ENCODE measurements at places on chromosomes 3 and 15. TPM values are rescaled to one million over a fixed set of nuclear protein-coding genes. Genes with fewer than 3 reads are reported as not detected.
A peak's percentile ranks its signal among the peaks of the same experiment; 100 is the strongest.

LDHAL6B gene
- total RNA-seq, result not detected

AGBL1 gene
- 0.14 TPM for total RNA-seq

MTHFS gene
- 38.1 TPM for total RNA-seq

CKMT1A gene
- total RNA-seq, result 1.0 TPM

LSAMP gene
- total RNA-seq, result not detected

- no peak overlapping the region for H3K4me3 ChIP-seq
- no peak overlapping the region for H3K27ac ChIP-seq
- no peak for DNase-seq
- H3K4me1 ChIP-seq, result peaks cover 19% of the 10 kb centered on the region
- H3K36me3 ChIP-seq, result peaks cover 4% of the 10 kb centered on the region
Measured at GRCh38 chr15:63718590-63719035, 115.1 kb downstream of the HERC1 start.

DNA sequence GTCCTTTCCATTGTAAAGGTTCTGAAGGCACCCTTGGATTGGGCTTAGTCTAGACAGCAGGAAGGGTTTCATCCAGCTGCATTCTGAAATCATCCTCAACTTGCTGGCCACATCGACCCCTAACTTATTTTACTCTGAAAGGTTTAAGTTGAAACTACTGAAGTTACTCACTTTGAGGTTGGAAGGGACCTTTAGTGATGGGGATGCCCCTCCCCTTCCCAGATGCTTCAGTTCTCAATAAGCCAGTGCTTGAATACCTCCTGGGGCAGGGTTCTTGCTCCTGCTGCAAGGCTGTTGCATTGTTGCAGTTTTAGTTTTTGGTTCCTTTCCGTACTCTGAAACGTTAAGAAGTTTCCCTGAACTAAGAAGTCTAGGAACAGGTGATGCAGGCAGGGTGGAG, 26.4 kb downstream of the FGD5 start:
- no peak overlapping the region for H3K4me3 ChIP-seq
- H3K27me3 ChIP-seq, result no peaks in the 10 kb centered on the region
- H3K4me1 ChIP-seq, result peaks cover 22% of the 10 kb centered on the region
- H3K36me3 ChIP-seq, result no peaks in the 10 kb centered on the region
- peak; percentile 43 for DNase-seq

GRCh38 chr3:187473778-187474406, 105.7 kb downstream of the RTP4 start:
- H3K27me3 ChIP-seq, result peaks cover 17% of the 10 kb centered on the region
- peaks cover 6% of the 10 kb centered on the region for H3K36me3 ChIP-seq
- no peaks in the 10 kb centered on the region for H3K4me1 ChIP-seq
- no peak for DNase-seq
- H3K4me3 ChIP-seq, result no peak overlapping the region

GRCh38 chr15:62894322-62895085, 148.0 kb upstream of the TPM1 start:
- H3K27me3 ChIP-seq, result no peaks in the 10 kb centered on the region
- H3K27ac ChIP-seq, result no peak overlapping the region
- no peaks in the 10 kb centered on the region for H3K36me3 ChIP-seq
- H3K4me1 ChIP-seq, result no peaks in the 10 kb centered on the region
- H3K4me3 ChIP-seq, result no peak overlapping the region

DNA sequence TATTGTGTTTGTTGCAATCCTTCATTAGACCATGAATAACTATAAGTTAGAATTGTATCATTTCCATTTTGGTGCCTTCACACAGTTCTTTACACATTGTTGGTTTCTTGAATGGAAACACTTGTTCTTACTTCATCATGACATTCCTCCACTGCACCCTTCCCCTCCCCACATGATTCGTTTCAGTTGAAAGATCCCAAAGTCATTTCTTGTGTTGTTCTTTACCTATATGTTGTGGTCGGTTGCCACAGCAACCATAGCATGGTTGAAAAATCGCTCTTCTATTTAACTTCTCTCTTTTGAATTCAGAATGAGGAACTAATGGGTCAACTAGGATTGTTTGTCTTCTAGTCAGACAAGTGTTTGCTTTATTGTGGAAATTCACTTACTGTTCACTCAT, 103.3 kb downstream of the IL1RAP start:
- no peaks in the 10 kb centered on the region for H3K27me3 ChIP-seq
- H3K36me3 ChIP-seq, result peaks cover 17% of the 10 kb centered on the region
- DNase-seq, result peak; percentile 63
- peak overlapping the region; percentile 65 for H3K4me3 ChIP-seq
- peaks cover 74% of the 10 kb centered on the region for H3K4me1 ChIP-seq

GRCh38 chr15:76987276-76987675, 7.7 kb upstream of the PSTPIP1 start:
- H3K27ac ChIP-seq, result peak overlapping the region; percentile 95
- DNase-seq, result no peak
- H3K4me1 ChIP-seq, result peaks cover 69% of the 10 kb centered on the region
- peak overlapping the region; percentile 31 for H3K4me3 ChIP-seq

DNA sequence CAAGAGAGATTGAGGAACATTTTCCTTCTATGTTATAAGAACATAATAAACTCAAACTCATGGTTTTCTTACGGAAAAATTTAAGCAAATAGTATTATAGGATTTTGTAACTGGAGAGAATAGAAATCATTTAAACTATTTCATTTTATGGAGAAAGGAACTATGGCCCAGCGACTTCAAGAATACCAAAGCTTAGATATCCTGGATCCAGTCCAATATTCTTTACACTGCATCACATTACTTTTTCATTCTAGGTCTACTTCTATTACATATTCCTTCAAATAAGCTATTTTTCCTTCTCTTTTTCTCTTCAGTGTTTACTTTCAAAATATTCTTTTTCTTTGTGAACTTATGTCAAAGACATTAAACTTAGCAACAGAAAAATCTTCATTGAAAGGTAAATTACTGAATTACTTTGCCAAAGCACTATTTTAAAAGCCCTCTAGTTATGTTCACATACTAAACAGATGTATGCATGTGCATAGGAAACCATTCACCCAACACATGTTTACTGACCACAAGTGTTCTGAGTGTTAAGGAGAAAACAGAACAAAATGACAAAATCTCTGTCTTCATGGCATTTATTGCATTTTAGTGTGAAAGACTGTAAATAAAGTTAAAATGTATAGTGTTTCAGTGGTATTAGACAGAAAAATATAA, 20.4 kb downstream of the KPNA4 start:
- H3K4me3 ChIP-seq, result no peak overlapping the region
- no peaks in the 10 kb centered on the region for H3K27me3 ChIP-seq
- H3K36me3 ChIP-seq, result peaks cover 6% of the 10 kb centered on the region

DNA sequence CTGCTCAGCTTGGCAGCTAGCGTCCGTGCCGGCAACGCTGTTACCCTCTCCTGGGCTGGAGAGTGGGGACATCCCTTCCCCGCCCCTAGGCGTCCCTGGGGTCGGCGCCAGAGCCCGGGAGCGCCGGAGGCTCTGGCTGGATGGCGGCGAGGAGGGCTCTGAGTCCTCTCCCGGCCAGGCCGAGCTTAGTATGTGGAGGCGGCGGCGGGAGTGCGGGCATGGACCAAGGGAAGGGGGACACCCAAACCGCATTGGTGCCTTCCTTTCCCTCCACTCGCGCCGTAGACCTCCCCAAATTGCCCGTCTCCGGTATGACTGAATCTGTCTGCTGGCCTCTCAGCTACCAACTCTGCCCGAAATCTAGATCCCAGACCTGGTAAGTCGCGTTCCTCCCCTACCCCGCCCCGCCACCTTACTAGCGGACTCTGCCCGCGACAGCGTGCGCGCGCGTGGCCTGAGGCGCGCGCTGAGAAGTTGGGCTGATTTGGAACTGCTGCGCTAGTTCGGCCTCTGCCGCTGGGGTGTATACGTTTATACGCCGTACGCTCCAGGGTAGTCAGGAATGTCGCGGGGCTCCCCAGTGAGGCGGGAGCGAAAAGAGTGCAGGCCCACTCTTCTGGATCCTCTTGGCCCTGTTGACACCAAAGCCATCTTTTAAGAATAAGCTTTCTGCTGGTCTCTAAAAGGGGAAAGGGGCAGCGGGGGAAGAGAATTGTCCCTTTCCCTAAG, 12.2 kb downstream of the ZIC1 start:
- peaks cover 61% of the 10 kb centered on the region for H3K27me3 ChIP-seq
- DNase-seq, result no peak
- no peak overlapping the region for H3K4me3 ChIP-seq
- no peaks in the 10 kb centered on the region for H3K4me1 ChIP-seq
- no peak overlapping the region for H3K27ac ChIP-seq

DNA sequence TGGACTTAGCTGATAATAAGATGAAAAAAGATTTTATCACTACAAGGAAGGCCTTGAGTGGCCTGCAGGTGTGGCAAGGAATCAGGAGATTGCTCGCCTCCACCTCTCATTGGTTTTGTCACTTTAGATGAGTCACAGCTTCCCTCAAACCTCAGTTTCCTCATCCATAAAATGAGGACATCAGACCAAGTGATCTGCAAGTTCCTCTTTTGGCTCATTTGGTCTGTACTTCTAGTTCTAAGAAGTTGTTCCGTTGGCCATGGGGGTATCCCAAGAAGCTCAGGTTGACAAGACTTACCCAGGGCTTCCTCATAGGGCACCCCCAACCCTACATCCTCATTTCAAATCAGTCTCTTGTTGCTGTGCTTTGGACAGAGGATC, 254.1 kb downstream of the UACA start:
- peaks cover 6% of the 10 kb centered on the region for H3K27me3 ChIP-seq
- H3K4me3 ChIP-seq, result peak overlapping the region; percentile 48
- DNase-seq, result no peak
- peaks cover 22% of the 10 kb centered on the region for H3K36me3 ChIP-seq

DNA sequence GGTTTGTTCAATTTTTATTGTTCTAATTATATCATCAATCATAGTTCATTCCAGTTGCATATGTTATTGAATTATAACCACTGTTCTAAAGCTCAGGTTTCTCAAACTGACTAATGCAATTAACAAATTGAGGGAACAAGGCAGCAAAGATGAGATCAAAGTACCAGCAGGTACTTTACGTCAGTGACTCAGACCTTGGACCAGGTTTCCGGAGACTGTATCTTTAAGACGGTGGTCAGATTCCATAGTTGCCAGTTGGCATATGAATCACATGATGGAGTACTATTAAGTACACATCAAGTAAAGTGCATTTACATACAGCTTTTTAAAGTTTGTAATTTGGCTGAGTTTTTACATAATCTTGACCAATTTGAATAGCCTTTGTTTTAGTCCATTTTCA, 583.6 kb upstream of the ROBO2 start:
- H3K27me3 ChIP-seq, result no peaks in the 10 kb centered on the region
- DNase-seq, result no peak
- no peak overlapping the region for H3K4me3 ChIP-seq
- H3K27ac ChIP-seq, result no peak overlapping the region

- H3K36me3 ChIP-seq, result no peaks in the 10 kb centered on the region
- DNase-seq, result no peak
- H3K27me3 ChIP-seq, result peaks cover 12% of the 10 kb centered on the region
- no peak overlapping the region for H3K27ac ChIP-seq
Measured at GRCh38 chr3:172839679-172840078, 89.2 kb downstream of the ECT2 start.

DNA sequence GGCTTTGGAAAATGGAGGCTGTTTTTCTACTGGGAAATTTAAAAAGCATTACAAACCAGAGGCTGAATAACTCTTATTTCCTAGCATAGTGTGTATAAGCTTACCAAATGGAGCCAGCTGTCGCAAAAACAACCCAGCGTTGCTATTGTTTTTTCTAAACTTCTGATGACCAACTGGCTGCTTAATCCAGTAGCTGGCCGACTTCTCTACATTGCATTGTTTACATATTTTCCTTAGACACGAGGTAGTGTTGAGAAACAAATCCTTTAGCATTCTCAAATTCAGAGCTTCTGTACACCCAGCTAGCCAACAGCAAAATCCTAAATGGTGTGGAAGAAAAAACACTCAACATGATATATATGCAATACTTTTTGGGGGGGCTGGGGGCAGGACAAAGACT, 161.0 kb upstream of the ADAMTS9 start:
- no peaks in the 10 kb centered on the region for H3K4me1 ChIP-seq
- DNase-seq, result no peak
- no peaks in the 10 kb centered on the region for H3K36me3 ChIP-seq
- H3K27me3 ChIP-seq, result no peaks in the 10 kb centered on the region
- no peak overlapping the region for H3K27ac ChIP-seq
- H3K4me3 ChIP-seq, result no peak overlapping the region

GRCh38 chr3:117201901-117202774, 492.6 kb downstream of the TUSC7 start:
- H3K4me3 ChIP-seq, result no peak overlapping the region
- H3K36me3 ChIP-seq, result no peaks in the 10 kb centered on the region
- H3K27ac ChIP-seq, result no peak overlapping the region

GRCh38 chr15:77179541-77179998, 108.7 kb upstream of the TSPAN3 start:
- peaks cover 3% of the 10 kb centered on the region for H3K36me3 ChIP-seq
- peak overlapping the region; percentile 26 for H3K27ac ChIP-seq
- DNase-seq, result peak; percentile 3
- peaks cover 42% of the 10 kb centered on the region for H3K4me1 ChIP-seq
- H3K4me3 ChIP-seq, result peak overlapping the region; percentile 56

DNA sequence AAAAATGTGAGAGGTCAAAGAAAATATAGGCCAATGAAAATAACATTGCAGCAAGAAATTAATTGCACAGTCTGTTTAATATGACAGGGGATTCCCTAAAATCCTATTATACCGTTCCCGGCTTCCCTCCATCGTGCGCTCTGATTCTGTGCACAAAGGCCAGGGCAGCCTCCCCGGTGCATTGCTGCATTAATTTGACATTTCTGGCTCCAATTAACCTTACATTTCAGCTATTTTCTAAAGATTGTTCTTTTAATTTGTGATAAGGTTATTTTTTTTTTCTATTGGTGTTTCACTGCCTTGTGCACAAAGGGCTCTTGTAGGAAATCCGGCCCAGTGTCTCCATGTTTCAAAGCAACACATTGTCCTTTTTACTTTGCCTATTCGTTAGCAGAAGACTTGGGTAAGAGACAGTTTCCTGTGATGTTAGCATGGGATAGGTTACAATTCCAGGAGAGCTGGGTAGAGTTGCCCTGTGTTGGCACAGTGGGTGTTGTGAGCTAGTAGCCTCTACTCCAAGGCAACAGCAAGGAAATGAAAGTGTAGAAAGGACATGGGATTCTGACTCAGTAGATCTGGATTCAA, 257.3 kb upstream of the IGF1R start:
- no peak for DNase-seq
- H3K4me3 ChIP-seq, result no peak overlapping the region
- no peaks in the 10 kb centered on the region for H3K36me3 ChIP-seq
- no peaks in the 10 kb centered on the region for H3K4me1 ChIP-seq
- H3K27ac ChIP-seq, result no peak overlapping the region
